OCI-LY7 (cell line): ENCODE measurements at places on chromosomes 2 and 18.

GRCh38 chr2:61433606-61434005 lies 37.3 kb downstream of the USP34 start:
- no peak for DNase-seq

DNA sequence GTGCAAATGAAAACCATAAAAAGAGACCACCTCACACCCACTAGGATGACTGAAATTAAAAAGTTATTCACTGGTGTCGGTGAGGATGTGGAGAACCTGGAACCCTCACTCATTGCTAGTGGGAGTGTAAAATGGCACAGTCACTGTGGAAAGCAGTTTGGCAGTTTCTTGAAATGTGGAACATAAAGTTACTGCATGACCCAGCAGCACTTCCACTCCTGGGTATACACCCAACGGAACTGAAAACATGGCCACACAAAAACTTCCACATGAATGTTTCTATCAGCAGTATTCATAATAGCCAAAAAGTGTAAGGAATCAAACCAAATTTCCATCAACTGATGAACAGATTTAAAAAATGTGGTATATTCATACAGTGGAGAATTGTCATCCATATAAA lies 65.1 kb upstream of the SLC66A3 start:
- no peak for DNase-seq

- DNase-seq, result no peak
Measured at GRCh38 chr2:128032092-128032491, 4.2 kb upstream of the SAP130 start.

DNA sequence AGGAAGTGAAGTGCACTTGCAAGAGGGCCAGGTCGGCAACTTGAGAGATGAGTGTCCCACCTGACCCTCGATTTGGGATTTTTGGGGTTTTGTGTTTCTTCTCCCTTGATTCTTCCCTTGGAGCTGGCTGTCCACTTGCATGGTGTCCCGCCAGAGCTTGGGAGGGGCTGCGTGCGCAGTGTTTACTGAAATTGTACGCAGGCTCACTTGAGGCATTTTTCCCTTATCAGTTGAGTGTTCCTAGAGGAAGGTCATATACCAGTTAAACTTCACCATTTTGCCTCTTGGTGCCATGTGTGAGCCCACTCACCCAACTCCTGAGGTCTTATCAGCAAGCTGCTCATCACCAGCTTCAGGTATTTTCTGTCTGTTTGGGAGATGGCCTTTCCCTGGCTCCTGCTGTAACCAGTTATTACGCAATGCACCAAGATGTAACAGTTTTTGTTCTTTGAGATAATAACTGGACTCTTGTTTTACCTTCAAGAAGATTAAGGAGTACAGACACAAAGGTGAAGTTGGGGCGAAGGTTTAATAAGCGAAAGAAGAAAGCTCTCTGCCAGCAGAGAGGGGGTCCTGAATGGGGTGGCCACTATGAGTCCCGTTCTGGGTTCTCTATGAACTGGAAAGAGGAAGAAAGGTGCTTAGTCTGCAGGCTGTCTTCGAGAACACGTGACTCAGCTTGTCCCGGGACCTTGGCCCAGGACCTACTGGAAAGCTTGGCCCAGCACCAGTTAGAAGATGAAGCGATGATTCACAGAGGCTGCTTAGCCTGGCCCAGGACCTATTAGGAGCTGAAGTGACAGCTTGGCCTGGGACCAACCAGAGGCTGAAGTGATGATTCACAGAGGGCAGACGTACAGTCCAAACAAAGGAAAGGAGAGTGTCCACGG lies 21.5 kb upstream of the TXNL4A start:
- DNase-seq, result no peak

- DNase-seq, result no peak
Measured at GRCh38 chr18:1150344-1150743, 245.7 kb downstream of the ADCYAP1 start.
